ENCODE measurements at places on chromosomes 7 and 10.

- no peak for DNase-seq
Observed at GRCh38 chr10:5576780-5577624, 52.2 kb downstream of the CALML3 start.

DNA sequence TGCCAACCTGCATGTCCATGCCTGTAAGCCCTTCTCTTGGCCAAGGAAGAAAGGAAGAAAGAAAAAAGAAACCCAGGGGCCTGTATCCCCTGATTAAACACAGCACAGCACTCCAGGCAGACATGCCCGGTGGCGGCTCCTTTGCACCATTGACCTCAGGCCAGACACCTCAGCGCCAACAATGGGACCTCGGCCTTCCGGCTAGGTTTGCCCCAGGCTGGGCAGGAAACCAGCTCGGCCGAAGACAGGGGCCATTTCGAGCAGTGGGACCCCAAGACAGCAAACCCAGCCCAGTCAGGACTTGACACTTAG lies 2.8 kb downstream of the HOXA10 start:
- no peak for DNase-seq

- no peak for DNase-seq
Observed at GRCh38 chr10:919481-919880, 12.0 kb downstream of the LARP4B start.

- peak; percentile 81 for DNase-seq
Observed at GRCh38 chr10:97196223-97197029, 10.7 kb upstream of the SLIT1 start.

DNA sequence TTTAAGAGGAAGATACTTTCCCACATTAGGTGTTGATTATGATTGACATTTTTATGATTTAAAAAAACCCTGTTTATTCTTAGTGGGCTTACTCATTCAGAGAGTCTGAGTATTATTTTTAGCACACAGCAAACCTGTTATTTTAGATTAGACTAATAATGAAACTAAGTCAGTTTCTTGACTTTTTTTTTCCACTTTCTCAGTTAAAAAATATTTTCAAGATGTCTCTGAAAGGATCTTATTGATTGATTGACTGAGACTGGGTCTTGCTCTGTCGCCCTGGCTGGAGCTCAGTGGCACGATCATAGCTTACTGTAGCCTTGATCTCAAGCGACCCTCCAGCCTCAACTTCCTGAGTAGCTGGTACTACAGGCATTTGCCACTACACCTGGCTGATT lies 20.4 kb upstream of the INPP5F start:
- peak; percentile 26 for DNase-seq

- DNase-seq = no peak
Observed at GRCh38 chr7:11005202-11005601, 31.5 kb downstream of the PHF14 start.

- no peak for DNase-seq
Observed at GRCh38 chr7:77455321-77455720, 39.2 kb upstream of the GSAP start.

GRCh38 chr7:112006071-112006470 lies 200.1 kb downstream of the DOCK4 start:
- DNase-seq = no peak

- no peak for DNase-seq
Observed at GRCh38 chr10:1315178-1315577, 259.0 kb downstream of the WDR37 start.

DNA sequence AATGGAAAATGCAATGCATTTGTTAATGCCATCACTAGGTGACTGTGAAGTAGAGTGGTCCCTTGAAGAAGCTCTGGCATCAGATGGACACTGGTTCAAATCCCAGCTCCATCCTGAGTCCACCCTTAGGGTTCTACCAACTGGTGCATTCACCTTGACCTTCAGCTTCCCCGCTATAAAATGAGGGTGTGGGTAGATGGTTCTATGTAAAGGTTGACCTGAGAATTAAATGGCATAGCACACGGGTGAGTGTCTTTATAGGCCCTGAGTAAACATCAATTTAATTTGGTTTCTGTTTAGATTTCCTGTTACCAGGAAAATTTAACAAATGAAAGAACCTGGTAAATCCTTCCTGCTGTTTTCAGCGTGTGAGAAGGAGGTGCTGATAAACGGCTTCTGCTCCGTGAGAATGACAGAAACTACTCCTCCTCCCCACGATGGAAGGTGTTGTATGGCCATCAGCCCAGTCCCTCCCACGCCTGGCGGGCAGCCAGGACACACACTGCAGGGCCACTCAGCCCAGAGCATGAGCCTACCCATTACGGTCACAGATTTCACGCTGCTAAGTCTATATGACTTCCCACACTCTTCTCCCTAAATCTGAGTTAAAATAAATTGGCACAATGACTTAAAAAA lies 210.1 kb downstream of the TNS3 start:
- no peak for DNase-seq

GRCh38 chr10:22250897-22251660 lies 33.3 kb upstream of the EBLN1 start:
- no peak for DNase-seq

DNA sequence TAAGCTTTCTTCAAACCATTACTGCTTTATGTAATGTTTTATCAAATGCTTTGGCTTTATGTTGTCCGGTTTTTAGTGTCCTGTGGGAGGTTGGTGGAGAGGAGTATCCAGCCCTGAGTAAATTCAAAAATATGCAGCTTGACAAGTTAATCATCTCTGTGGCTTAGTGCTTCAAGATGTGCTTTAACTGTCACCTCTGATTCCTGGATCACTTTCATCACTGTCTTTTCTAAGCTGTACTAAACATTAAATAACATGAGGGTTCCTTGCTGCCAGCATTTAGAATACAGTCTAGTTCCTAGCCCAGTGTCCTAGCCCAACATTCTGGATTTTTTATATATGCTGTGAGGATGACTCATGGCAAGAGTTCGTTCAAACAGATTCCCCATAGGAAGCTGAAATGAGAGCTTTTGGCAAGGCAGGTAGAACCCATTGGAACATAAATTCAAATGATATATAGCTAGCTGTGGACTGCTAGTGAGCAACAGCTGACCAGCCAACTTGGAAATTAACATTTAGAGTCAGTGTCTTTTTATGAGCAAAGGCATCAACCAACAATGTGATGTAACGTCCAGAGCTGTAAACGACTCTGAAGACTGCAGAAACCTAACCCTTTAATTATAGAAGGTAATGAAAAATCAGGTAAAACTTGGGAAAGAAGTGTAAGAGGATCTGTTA lies 80.6 kb upstream of the OIT3 start:
- no peak for DNase-seq

DNA sequence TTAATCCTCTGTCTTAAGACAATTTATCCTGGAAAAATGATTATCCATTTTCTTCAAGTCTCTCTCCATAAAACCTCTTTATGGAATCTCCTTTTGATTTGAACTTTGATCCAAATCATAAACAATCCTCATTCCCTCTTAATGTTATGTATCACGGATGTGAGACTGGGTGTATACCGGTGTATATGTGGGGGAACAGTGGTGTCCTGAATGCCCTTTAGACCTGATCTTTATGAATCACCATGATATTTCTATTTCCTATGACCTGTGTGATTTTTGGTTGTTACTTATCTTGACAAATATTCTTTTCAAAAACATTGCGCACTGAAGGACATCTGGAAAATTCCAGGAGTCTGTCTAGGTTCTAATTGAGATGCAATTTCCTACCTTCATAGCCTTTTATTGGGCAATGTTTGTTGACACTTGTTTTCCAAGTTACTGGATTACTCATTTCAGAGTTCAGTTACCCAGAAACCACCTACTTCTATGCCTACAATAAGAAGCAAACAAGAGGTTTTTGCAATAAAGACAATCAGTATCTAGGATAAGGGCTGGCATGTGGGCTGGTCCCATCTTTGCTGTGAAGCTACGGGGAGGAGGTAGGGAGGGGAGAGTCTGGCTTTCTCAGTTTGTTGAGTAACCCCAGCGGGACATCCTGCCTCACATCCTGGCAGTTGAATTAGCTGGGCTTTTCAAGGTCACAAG lies 190.4 kb downstream of the CTTNBP2 start:
- no peak for DNase-seq

GRCh38 chr7:33750177-33750576 lies 155.2 kb upstream of the BMPER start:
- no peak for DNase-seq

DNA sequence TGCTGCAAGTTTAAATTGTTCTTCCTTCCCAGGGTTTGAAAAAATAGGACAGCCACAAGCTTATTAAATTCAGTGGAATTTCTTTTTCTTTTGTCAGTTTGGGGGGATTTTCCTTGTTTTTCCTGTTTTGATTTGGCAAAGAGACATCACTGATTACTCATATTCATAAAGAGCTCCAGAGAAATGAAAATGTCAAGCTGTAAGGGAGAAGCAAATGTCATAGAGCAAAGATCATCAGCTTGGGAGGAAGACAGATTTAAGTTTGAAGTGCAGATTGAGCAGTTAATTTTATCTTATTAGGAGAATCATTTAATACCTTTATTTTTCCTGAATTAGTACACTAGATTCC lies 255.8 kb upstream of the PHYHIPL start:
- DNase-seq = no peak

- DNase-seq = peak; percentile 37
Observed at GRCh38 chr7:2734751-2735571, 47.0 kb downstream of the AMZ1 start.

- DNase-seq = no peak
Observed at GRCh38 chr10:13924040-13924725, 337.4 kb downstream of the PRPF18 start.

GRCh38 chr10:129863201-129863663 lies 100.8 kb downstream of the EBF3 start:
- DNase-seq = no peak

GRCh38 chr10:116882639-116883038 lies 33.3 kb downstream of the ENO4 start:
- no peak for DNase-seq

GRCh38 chr10:79487296-79488194 lies 24.8 kb upstream of the EIF5AL1 start:
- peak; percentile 48 for DNase-seq

DNA sequence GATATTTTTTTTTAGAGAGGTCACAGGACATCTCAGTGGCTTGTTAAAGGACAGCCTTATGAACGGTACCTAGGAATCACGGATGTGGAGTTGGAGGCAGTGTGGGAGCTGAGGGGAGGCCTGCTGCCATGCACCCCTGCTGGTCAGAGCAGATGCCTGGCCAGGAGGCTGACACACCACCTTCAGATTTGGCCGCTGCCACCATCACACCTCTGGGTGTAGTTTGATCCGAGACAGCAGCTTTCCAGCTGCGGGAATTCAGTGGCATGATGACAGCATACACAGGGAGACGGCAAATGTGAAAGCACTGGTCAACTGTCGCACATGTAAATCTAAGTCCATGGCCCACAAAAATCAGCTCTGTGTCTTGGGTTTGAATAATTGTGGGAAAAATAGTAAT lies 285.4 kb downstream of the ADARB2 start:
- DNase-seq = no peak

DNA sequence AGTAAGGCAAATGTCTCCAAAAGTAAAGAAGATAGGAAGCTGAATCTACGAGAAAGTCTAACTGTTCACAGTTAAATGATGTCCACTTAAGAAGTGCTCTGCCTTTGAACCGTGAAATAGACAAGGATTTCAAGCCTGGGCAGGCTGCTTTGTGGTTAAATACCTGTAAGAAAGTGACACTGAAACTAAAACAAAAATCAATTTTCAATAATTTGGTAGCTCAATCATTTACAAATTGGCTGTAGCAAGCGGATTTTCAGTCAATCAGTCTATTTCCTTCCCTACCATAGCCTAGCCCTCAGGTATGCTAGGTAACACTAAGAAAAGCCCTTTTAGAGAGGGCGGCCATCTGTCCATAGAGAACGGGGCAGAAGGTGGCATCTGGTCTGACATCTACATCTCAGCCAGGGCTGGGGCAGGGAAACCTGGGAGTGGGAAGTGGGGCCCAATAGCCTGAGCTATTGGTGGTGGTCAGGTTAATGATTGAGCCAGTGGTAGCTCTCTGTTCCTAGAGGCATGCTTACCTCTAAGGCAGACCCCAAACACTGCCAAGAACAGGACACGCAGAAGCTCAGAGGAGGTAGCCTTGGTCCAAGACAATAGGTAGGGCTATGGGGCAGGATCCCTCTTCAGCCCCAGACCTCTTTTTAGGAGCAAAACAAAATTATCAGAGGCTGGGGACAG lies 223.2 kb downstream of the CCSER2 start:
- no peak for DNase-seq

GRCh38 chr10:48598243-48598935 lies 6.5 kb downstream of the ARHGAP22 start:
- no peak for DNase-seq

- no peak for DNase-seq
Observed at GRCh38 chr7:85475071-85475470, 288.2 kb upstream of the SEMA3D start.

- DNase-seq = no peak
Observed at GRCh38 chr7:47622586-47622945, 40.7 kb upstream of the TNS3 start.

DNA sequence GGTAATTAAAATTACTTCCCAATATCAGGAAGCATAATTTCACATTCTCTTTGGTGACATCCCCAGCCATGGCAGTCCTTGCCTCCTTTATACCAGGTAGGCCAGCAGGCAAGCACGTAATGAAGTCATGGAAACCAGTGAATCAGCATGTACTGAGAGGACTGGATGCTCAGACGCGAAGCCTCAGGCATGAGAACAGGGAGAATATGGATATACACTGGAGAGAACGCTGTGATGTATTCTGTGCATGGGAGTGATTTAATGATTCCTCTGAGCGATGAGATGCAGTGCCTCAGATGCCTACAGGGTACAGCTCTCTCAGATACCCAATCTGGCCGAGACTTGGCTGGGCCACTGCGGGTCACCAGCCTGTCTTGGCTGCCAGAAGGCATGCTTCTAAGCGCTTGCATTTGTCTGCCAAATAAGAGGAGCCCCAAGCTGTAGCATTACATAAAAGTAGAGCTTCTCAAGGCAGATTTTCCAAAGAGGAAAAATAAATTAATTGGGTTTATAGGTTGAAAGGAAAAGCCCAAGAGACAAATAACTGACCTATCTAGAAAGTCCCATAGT lies 238.1 kb downstream of the RELN start:
- no peak for DNase-seq

- DNase-seq = no peak
Observed at GRCh38 chr10:5567477-5567876, 42.7 kb downstream of the CALML3 start.

Data from activated CD8-positive, alpha-beta T cell treated with anti-CD3 and anti-CD28 coated beads for 36 hours (primary cell).